Dermis blood vessel endothelial cell (primary cell): ENCODE measurements at places on chromosomes 1 and 21. TPM values are rescaled to one million over a fixed set of nuclear protein-coding genes. Genes with fewer than 3 reads are reported as not detected.

GRCh38 chr1:61674221-61674620, 50.7 kb downstream of the TM2D1 start:
- DNase-seq: no peak

- DNase-seq: no peak
Observed at GRCh38 chr1:169909499-169909898, 15.8 kb upstream of the SCYL3 start.

IGFN1 gene
- under 0.01 and 0.05 TPM in 2 replicates for total RNA-seq

GRCh38 chr1:112284796-112285195, 111.2 kb upstream of the CTTNBP2NL start:
- no peak for DNase-seq

COL11A1 gene
- total RNA-seq: under 0.01 and 0.05 TPM in 2 replicates
